ENCODE measurements at places on chromosomes 4 and X.

DNA sequence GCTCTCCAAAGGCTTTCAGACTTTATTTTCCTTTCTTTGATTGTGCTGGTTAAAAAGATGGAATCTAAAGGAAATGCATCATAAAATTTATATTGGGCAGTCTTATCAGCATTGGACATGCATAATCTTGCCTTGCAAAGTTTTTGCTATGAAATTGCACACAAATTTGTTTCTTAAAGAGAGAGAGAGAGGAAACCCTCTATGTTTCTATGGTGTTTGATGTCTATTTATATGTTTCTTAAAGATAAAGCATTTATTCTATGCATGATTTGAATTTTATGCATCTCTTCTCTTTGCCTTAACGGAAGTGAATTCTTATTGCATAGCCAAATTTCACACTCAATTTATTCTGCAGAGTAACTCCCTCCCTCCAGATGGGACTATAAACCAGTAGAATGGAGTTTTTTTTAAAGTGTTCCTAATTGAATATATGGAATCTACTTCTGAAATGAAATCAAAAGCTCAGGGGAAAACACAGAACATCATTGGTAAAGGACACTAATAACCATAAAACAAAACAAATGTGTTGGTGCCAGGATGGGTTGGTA lies 83.5 kb upstream of the PPARGC1A start:
- DNase-seq = no peak

DNA sequence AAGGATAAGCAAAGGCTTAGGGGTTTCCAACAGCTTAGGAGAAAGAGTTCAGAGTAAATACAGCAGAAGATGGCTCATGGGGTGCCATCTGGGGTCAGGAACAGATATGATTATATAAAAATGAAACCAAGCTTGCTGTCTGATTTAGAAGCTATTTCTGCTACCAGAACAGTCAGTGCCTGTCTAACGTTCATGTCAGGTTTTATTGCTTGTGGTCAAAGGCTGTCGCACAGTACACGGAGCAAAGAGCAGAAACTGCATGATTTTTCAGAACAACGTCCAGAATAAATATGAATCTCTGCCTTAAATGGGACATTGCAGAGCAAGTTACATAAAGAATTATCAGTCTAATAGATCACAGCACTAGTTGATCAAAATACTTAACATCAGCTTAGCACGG lies 17.4 kb downstream of the CETN2 start:
- no peak for DNase-seq

GRCh38 chrX:116841290-116841689 lies 378.5 kb upstream of the CT83 start:
- no peak for DNase-seq

- peak; percentile 41 for DNase-seq
These were observed 15.0 kb downstream of the BTK start for GRCh38 chrX:101370888-101371504.

DNA sequence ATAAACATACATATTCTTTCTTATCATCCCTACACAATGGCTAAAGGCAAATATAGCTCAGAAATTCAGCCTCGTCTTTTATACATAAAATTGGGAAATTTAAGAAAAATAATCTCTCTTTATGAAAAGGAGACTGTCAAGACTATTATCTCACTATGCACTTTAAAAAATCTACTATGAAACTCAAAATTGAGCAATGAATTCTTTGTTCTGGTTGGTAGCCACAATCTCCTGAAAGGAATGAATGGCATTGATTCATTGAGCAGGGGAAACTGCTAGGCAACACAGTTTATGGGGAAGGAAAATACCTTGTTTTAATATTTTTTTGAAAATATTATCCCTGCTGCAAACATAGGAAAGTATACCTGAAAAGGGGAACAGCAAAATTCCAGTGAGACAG lies 397.1 kb downstream of the RAB28 start:
- DNase-seq = no peak

- DNase-seq = no peak
These were observed 6.0 kb upstream of the BCOR start for GRCh38 chrX:40103565-40104323.

DNA sequence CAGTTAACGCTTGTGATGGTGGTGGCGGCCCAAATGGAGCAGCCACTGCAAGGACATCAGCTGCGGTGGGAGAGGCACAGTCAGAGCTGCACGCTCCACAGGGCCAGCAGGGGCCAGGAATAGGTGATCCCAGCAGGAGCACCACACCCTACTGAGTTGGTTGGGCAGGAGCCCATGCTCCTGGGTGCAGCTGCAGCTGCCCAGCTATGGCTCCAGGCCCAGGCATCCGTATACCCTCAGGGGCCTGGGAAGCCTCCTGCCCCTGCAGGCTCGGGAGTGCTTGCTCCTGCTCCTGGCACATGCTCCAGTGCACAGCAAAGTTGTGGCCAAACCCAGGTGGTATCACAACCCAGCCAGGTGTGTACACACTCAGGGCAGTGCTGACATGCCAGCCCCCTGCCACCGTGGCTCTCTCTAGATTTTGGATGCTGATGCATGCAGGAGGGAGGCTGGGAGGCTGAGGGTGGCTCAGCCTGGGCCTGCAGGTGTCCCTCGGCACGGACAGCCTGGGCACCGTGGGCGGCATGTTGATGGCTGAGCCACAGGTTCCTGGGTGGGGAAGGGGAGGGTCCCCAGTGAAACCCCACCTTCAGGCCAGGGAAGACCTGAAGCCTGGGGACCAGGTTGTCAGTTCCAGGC lies 150.2 kb downstream of the CXXC4 start:
- no peak for DNase-seq

DNA sequence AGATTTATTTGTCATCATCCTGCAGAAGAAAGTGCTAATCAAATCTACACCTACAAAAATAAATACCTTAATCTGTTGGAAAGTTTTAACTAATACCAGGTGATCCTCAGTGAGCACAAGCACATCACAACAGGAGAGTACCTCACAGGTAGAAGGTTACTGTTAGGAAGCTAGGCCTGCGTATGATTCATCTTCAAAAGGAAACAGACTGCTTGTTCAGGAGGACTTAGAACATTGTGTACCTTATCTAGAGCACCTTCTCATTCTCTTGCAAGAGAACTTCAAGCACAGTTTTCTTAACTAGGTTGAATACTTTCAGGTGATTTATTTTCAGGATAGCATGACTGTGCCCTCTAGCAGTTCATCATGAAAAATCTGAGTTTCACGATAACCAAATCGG lies 54.2 kb downstream of the MND1 start:
- no peak for DNase-seq

- no peak for DNase-seq
These were observed 992.6 kb downstream of the NLGN4X start for GRCh38 chrX:5236096-5236495.

- DNase-seq = no peak
These were observed 47.1 kb upstream of the SORBS2 start for GRCh38 chr4:185859111-185859510.

DNA sequence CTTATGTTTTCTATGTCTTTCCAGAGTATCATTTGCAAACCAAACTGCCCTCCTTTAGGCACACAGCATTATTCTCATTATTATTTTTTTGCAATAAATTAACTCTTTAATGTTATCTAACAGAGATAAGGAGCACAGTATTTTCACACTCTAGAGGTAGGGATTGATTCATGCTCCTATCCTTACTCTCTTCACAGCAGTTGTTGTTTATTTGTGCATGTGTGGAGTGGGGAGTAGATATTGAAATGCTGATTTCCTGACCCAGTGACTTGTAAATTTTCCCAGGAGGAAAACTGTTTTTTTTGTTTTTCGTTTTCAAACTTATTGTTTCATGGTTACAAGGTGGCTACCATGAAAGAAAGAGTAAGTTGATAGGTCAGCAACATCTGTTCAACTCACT lies 140.0 kb downstream of the NPFFR2 start:
- no peak for DNase-seq

GRCh38 chrX:81377329-81377728 lies 175.4 kb downstream of the SH3BGRL start:
- DNase-seq = peak; percentile 13

GRCh38 chr4:23922013-23922412 lies 32.2 kb upstream of the PPARGC1A start:
- no peak for DNase-seq

DNA sequence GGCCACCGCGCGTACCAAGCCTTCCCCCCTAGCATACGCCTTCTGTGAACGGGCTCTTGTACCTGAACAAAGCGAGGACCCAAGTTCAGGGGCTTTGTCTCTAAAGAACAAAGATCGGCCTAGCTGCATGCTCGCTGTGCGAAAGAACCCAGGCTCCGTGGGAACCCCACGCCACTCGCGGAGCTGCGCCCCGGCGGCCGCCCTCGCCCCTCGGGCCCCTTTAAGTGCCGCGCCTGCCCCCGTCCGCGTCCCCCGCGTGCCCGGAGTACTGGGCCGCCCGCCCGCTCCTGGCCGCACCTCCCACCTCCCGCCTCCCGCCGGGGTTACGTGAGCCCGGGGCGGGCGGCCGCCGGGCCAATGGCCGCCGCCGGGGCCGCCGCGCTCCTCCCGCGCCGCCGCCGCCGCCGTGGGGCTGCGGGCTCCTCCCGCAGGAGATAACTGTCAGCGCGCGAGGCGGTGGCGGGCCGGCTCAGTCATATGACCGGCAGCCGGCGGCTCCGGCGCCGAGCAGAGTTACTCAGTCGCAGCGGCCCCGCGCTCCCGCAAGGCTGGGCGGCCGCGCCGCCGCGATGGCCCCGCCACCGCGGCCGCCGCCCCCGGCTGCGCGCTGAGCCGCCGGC lies at the start of gene FNIP2:
Gene FNIP2 (plus strand): TSS at position 472 of the 620 bp plus-strand sequence. CDS start 187 bp downstream, outside the sequence.
- peak; percentile 67 for DNase-seq

GRCh38 chr4:124431653-124432192 lies 280.8 kb downstream of the ANKRD50 start:
- DNase-seq = no peak

GRCh38 chr4:13399257-13399656 lies 84.9 kb downstream of the RAB28 start:
- DNase-seq = no peak

DNA sequence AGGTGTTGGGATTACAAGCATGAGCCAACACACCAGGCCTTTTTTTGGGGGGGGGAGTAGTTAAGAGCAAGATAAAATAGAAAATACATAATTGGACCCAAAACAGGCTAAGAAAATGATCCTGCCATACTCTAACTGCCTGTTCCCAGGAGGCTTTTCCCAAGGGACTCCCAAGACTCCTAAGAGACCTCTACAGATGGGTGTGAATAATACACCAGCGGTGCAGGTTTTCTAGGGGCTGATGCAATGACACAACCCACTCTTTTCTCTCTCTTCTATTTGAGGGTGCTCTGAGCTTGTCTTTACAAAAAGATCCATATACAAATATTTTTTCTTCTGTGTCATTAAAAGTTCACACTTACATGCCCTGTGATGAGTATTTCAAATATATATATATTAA lies 116.9 kb downstream of the RASL11B start:
- no peak for DNase-seq

GRCh38 chrX:47158131-47158530 lies 13.1 kb downstream of the RBM10 start:
- DNase-seq = no peak

GRCh38 chrX:40291553-40291952 lies 193.8 kb upstream of the BCOR start:
- no peak for DNase-seq
